Chondrocyte (in vitro differentiated cells): ENCODE measurements at places on chromosomes 7 and 10. TPM values are rescaled to one million over a fixed set of nuclear protein-coding genes. Genes with fewer than 3 reads are reported as not detected.

ACTL6B gene
- total RNA-seq = not detected in 3 replicates

GRCh38 chr10:13347500-13348156 lies 465 bp downstream of the SEPHS1 start:
- H3K4me3 ChIP-seq = no peak overlapping the region
- no peak for DNase-seq
- H3K36me3 ChIP-seq = peaks cover 2% of the 10 kb centered on the region
- H3K27ac ChIP-seq = no peak overlapping the region

GRCh38 chr10:100128951-100129350 lies 47.3 kb upstream of the CPN1 start:
- H3K27me3 ChIP-seq = peaks cover 27% of the 10 kb centered on the region
- H3K4me3 ChIP-seq = no peak overlapping the region
- DNase-seq = no peak
- no peak overlapping the region for H3K27ac ChIP-seq
- peaks cover 2% of the 10 kb centered on the region for H3K36me3 ChIP-seq

- no peaks in the 10 kb centered on the region for H3K27me3 ChIP-seq
- H3K4me3 ChIP-seq = no peak overlapping the region
- H3K27ac ChIP-seq = no peak overlapping the region
- peaks cover 25% of the 10 kb centered on the region for H3K4me1 ChIP-seq
Measured at GRCh38 chr7:120587243-120587642, 270.7 kb downstream of the TSPAN12 start.

GPR158 gene
- 0.08 to 0.39 TPM (median 0.10 TPM) in 3 replicates for total RNA-seq

DNA sequence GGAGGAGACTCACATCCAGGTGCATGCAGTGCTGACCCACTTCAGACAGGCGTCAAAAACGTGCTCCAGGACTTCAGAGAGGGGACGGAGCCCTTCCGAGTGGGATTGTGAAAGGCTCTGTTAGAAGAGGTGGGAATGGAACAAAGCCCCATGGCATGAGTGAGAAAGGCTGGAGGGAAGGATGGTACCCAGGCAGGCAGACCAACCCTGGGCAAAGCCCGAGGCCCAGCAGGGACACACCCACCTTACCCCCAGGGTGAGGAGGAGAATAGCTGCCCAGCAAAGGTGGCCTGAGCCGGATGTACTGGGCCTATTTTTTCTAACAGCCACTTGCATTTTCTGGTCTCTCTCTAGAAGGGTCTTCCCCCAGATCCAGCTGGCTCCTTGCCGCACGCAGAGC lies 14.8 kb downstream of the CHAT start:
- H3K4me1 ChIP-seq = no peaks in the 10 kb centered on the region
- H3K4me3 ChIP-seq = no peak overlapping the region
- H3K27me3 ChIP-seq = peaks cover 17% of the 10 kb centered on the region
- no peak overlapping the region for H3K27ac ChIP-seq
- no peaks in the 10 kb centered on the region for H3K36me3 ChIP-seq

KLF14 gene
- total RNA-seq = 0.10 TPM in 1 of 3 replicates, not detected in the others

DNAH11 gene
- 0.02 TPM in 1 of 3 replicates, not detected in the others for total RNA-seq

SEMA3A gene
- total RNA-seq = 0.36 to 0.87 TPM (median 0.65 TPM) in 3 replicates
